ENCODE measurements at places on chromosomes 7 and 10.

DNA sequence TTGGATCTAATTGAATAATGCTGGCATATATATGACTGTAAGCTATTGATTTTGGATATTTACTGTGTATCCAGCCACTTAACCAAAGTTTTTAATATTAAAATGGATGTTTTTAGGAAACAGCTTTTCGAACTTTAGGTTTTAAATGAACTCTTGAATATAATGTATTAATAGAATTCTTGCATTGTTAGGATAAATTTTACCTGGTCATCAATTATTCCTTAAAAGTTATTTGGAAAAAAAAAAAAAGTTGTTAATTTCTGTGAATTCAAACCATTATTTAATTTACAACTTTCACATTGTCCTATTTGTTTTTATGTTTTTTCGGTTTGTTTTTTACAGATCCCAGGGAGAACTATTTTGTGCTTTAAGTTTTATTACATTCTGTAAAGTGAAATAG, 9.8 kb downstream of the TMEM209 start:
- DNase-seq = no peak

DNA sequence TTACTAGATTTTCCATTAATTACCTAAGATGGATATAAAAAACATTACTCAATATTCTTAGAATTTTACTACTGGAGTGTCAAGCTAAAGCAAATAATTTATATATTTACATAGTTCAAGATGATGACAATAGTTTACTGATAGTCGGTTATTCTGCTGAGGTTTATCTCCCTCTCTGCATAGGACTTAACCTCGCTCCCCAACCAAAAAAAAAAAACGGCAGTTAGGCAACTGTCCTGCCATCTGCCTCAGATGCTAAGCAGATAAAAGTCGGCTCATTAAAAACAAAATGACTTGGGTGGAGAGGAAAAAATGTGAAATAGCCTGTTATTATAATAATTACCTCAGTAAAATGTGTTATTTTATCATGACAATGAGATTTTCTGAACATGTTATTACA, 14.0 kb upstream of the ITGB8 start:
- DNase-seq = no peak

DNA sequence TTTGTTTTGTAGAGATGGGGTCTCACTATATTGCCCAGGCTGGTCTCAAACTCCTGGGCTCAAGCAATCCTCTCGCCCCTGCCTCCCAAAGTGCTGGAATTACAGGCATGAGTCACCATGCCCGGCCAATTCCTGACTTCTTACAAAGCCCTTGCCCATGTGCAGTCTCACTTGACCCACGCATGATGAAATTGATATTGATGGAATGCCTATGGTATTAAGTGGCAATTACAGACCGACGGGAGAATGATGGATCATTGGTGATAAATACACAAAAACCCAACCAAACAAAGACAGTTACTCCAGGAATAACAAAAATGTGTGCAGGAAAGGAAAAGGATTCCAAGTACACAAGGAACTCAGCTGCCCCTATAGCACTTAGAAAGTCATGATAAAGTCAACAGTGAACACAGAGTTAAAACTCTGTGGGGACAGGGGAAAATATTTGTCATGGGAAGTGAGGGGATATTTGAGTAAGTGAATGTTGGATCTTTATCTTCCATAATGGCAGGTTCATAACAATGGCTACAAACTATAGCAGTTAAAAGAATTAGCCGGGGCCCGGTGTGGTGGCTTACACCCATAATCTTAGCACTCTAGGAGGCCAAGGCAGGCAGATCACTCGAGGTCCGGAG, 21.6 kb downstream of the HIP1 start:
- no peak for DNase-seq

GRCh38 chr7:48703466-48703865, 220.9 kb upstream of the CDC14C start:
- DNase-seq = no peak

DNA sequence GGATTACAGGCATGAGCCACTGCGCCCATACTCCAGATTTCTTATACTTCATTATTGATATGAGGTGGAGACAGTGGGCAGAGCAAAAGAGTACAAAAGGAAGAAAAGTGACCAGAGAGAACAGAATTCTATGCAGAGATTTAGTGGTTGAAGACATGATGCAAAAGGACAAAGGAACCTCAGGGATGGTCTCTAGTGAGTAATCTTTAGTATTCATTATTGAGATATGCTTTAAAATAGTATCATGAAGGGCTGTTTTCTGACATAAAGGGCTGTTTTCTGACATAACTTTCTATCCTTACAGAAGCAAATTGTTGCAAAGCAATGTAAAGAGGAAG, 81.2 kb upstream of the OIT3 start:
- DNase-seq = no peak

DNA sequence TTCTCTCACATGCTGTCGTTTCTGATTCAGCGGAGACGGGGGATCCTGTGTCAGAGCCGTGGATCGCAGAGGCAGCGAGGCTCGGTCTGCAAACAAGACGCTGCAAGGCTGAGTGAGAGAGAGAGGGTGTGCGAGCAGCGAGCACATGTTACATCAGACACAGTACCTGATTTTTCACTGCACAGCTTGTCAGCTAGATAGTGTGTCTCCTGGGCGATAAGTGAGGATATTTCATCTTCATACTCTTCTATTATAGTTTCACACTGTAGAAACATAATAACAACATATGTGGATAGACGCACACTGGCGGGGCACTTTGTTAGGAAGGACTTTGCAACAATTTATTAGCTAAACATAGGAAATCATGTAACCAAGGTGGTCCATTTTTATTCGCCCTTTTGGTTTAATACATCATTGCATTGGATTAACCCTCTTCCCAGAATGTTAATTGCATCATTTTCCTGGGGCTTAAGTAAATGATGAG, 39.5 kb downstream of the CNPY1 start:
- no peak for DNase-seq

GRCh38 chr7:123749537-123749857, 694 bp upstream of the WASL start:
- DNase-seq = peak; percentile 60

- DNase-seq = no peak
Observed at GRCh38 chr10:125085258-125086054, 74.9 kb downstream of the CTBP2 start.

- peak; percentile 84 for DNase-seq
Observed at GRCh38 chr7:102390697-102391484, 5.3 kb upstream of the PRKRIP1 start.

DNA sequence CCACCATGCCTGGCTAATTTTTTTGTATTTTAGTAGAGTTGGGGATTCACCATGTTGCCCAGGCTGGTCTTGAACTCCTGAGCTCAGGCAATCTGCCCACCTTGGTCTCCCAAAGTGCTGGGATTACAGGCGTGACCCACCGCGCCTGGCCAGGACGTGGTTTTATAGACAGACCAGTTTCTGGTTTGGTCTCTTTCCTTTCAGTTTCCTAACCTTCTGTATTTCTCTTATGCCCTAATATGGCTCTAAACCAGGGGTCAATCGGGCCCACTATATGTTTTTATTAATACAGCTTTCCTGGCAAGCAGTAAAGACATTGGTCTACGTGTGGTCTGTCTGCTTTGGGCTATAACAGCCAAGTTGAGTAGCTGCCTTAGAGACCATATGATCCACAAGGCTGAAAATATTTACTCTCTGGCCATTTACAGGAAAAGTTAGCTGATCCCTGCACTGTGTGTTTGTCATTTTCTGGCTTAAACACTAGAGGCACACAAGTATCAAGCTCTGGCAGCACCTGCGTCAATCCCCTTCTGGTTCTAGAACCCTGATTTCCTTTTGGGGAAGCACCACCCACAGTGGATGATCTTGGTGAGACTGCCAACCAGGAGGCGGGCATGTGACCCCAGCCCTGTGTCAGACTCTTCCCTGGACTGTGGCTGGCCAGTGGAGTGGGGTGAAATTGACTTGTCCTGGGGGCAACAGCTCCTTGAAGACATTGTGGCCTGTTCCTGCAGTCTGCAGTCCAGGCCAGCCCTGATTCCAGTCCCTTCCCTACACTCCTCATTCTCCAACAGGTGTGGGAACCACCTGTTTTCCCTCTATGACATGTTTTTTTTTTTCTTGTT, 497.2 kb downstream of the PLXNA4 start:
- DNase-seq = no peak

Measured in lower lobe of right lung (tissue), 2 donors.